ENCODE measurements at places on chromosomes 11 and 22.

GRCh38 chr11:1171985-1172728, 14.4 kb downstream of the MUC5AC start:
- no peak for DNase-seq

GRCh38 chr11:124081483-124081882, 33.8 kb upstream of the VWA5A start:
- no peak for DNase-seq

DNA sequence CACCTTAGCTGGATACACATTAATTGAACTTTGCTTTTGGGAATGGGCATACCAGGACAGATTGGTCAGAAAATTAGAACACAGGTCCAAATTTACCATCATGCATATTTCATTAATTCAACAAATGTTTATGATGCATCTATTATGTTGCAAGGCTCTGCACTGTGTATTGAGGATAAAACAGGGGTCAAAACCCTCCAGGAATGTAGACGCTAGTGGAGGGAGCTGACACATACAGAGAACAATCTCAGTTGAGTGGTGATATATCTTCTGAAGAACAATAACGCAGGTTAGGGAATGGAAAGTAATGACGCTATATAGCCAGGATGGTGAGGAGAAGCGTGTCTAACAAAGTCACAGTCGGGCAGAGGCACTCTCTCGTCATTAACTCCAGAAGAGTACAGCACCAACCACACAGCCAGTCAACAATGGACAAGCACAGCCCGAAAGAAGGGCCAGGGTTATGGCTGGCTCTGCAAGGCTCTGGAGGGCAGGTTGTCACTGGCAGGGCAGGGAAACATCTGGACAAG, 3.8 kb downstream of the FLI1 start:
- DNase-seq: no peak

DNA sequence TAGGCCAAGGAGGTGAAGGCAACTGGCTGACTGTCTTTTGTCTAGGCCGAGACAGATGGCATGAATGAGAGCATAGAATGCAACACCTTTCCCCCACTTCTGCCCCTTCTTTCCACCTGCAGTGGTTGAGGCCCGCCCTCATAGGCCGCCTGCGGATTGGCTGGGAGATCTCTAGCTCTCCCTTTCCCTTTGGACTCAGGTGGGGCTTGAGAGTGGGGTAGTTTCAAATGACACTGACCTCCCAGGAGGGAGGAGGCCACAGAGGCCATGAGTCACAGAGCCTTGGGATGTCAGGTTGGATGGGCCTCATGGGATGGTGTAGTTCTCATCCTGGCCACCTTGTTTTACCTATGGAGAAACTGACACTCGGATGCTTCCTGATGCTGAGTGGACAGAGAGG, 9.1 kb downstream of the MICAL2 start:
- DNase-seq: peak; percentile 73

DNA sequence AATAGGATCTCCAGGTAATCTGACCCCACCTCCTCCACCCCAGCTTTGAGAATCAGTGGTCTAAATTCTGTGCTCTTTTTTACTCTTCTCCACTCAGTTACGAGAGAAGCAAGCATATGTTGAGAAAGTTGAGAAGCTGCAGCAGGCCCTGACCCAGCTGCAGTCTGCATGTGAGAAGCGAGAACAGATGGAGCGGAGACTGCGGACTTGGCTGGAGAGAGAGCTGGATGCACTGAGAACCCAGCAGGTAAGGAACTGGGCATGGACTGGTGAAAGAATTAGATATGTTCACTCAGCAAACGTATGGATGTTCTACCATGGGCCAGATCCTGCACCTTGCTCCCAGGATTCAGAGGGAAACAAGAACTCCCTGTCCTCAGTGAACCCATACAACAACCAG, 85.7 kb downstream of the AMOTL1 start:
- DNase-seq: no peak

GRCh38 chr22:22463855-22464540, 44.5 kb downstream of the ZNF280B start:
- peak; percentile 49 for DNase-seq

DNA sequence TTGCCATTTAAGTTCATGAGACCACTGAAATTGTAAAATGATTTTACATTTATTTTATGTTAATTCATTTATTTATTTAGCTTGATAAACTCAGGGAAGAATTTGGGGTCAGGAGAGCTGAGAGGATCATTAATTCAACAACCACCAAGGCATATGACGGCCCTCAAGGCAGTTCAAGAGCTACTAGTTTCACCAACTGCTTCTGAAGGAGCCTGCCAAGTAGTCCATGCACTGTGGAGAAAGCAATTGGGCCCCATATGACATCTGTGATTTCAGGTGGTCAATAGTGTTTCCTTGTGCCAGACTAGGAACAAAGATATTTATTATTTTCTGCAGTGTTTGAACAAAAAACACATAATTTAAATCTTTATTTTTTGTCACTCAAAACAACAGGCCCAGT, 236.4 kb downstream of the CASP12 start:
- no peak for DNase-seq

GRCh38 chr11:70225681-70226177, 22.6 kb downstream of the FADD start:
- no peak for DNase-seq

DNA sequence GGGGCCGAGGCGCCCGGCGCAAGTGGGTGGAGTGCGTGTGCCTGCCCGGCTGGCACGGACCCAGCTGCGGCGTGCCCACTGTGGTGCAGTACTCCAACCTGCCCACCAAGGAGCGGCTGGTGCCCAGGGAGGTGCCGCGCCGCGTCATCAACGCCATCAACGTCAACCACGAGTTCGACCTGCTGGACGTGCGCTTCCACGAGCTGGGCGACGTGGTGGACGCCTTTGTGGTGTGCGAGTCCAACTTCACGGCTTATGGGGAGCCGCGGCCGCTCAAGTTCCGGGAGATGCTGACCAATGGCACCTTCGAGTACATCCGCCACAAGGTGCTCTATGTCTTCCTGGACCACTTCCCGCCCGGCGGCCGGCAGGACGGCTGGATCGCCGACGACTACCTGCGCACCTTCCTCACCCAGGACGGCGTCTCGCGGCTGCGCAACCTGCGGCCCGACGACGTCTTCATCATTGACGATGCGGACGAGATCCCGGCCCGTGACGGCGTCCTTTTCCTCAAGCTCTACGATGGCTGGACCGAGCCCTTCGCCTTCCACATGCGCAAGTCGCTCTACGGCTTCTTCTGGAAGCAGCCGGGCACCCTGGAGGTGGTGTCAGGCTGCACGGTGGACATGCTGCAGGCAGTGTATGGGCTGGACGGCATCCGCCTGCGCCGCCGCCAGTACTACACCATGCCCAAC, 14.1 kb upstream of the MIEF1 start:
- no peak for DNase-seq

DNA sequence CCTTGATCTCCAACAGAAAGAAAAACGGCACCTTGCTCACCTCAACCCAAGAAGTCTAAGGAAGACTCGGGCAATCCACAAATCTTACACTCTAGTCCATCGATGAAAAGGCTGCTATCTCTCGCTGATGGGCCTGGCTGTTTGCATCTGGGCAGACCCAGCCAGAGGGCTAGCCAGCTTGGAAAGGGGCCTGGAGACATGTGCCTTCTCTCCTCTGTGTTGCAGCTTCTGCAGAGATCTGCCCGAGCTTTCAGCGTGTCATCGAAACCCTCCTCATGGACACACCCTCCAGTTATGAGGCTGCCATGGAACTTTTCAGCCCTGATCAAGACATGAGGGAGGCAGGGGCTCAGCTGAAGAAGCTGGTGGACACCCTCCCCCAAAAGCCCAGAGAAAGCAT, 3.2 kb downstream of the SCGB1A1 start:
- DNase-seq: no peak

DNA sequence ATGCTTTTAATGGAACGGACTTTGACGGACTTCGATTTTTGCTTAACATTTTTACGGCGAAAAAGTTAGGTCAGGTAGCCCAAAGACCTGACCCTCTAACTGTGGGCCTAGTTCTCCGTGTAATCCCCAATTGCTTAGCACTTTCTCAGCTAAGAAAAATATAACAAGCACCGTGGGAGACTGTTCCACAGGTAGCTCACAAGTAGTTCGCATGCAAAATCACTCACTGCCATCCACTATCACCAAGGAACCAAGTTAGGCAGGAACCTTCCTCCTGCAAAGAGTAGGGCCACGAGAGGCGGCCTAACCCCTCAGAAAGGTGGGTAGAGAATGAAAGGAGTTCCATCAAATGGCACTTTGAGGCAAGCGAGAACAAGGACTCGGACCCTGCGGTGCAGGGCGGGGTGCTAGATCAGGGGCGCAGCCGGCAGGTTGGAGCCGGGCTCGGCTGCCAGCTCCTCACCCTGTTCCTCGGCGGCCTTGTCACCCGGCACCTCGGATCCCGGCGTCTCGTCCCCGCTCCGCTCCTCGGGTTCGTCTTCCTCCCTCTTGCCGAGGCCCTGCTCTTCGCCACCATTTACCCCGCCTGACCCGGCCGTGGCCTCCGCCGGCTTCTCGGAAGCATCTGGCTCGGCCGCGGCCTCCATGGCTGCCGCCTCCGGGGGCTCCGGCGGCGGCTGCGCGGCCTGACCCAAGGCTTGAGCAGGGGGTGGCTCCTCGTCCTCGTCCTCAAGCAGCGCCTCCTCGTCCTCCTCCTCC, 922 bp downstream of the HNRNPUL2 start:
- no peak for DNase-seq

GRCh38 chr22:22103078-22103875, 120.7 kb upstream of the TOP3B start:
- no peak for DNase-seq

DNA sequence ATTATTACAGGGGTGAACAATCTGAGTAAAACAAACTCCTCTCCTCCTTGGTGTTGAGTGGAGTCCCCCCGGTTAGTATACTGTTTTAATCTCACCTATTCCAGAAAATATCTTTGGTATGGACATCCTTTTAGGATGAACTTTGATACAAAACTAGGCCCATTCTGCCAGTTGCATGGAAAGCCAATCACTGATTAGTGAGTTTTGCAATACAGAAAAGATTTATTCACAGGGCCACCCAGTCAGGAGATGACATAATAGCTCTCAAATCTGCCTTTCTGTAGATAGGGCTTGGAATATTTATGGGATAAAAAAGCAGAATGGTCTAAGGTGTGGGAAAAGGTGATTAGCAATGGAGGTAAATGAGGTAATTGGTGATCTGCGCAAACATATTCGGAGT, 30.3 kb upstream of the SLC22A25 start:
- no peak for DNase-seq

- DNase-seq: no peak
Measured at GRCh38 chr11:126403658-126404057, 48.2 kb downstream of the ST3GAL4 start.

- no peak for DNase-seq
Measured at GRCh38 chr11:116782728-116783127, 5.1 kb downstream of the ZPR1 start.

DNA sequence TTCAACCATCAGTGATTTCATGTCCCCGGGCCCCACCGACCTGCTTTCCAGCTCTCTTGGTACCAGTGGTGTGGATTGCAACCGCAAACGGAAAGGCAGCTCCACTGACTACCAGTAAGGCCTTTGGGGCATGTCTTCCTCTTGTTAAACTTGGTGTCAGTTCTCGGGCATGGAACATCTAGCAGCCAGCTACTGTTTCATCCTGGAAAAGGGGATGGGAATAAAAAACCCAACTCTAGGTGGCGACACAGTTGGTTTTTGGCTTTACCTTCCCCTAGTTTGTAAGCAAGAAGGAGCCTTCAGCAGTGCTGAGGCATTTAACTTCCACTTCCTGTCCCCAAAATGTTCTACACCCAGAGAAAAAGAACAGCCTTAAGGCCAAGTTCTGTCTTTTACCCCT, 76.7 kb downstream of the BMAL1 start:
- no peak for DNase-seq

DNA sequence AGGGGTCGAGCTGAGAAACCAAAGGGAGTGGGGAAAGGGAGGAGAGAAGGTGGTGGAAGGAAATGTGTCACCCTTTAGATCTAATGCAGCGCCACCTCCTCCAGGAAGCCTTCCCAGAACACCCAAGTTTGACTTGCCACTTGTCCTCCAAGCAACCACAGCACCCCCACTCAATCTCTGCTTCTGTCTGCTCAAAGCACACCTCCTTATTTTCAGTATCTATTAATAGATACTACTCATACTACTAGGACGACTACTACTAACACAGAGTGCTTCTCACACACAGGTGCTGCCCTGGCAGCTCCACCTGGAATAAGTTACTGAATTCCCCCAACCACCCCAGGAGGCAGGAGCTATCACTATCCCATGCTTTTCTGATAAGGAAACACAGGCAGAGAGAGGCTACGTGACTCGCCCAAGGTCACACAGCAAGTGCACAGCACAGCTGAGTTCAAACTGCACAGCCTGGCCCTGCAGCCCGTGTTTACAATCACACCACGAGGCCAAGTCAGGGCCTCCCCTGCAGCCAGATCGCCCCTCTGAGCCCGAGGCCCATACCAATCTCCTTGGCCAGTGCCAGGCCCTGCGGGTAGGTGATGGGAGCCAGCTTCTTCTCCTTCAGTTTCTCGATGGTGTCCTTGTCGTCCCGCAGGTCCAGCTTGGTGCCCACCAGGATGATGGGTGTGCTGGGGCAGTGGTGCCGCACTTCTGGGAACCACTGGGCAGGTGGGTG, 13.2 kb downstream of the RAC2 start:
- no peak for DNase-seq

DNA sequence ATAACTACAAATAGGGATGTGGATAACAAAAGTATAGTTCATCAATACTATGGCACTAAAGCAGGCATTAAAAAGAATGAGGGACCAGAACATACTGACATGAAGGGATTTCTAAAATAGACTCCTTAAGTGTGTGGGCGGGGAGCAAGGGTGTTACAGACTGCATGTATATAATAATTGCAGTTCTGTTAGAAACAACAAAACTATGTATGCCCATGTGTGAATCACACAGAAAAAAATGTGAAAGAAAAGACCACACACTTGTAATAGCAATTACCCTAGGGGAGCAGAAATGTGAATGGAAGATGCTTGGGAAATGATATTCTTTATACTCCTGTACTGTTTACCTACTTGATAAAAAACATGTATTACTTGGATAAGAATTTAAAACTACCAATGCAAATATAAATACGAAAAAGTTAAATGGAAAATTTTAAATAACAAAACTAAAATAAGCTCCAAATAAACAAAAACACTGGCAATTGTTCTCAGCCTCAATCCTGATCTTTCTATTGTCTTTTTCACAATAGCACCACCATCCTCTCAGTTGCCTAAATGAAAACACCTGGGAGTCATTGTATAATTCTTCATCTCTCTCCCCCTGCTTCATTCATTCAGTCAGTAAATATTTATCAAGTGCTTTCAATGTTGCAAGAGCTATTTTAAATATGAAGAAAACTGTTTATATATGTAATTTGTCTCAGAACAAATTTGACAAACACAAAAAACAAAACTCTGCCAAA, 129.8 kb downstream of the FCHSD2 start:
- no peak for DNase-seq
